NCI-H2081 (cell line): ENCODE measurements at places on chromosomes 11 and 22.

DNA sequence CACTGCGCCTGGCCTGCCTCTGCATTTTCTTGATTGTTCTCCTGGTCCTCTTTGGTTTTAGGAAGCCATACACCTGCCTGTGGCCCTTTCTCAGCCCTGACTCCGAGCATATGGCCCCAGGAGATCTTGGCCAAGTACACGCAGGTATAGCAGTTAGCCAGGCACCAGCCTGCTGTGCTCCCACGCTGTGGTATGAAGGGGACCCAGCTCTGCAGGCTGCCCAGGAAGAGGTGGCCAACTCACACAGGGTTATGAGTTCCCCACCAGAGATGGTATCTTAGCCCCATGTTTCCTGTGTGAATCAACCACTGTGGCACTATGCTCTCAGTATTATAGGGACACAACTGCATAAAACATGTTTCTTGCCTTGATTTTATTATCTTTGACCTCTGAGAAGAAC, 31.1 kb downstream of the SGSM3 start:
- DNase-seq, result no peak

DNA sequence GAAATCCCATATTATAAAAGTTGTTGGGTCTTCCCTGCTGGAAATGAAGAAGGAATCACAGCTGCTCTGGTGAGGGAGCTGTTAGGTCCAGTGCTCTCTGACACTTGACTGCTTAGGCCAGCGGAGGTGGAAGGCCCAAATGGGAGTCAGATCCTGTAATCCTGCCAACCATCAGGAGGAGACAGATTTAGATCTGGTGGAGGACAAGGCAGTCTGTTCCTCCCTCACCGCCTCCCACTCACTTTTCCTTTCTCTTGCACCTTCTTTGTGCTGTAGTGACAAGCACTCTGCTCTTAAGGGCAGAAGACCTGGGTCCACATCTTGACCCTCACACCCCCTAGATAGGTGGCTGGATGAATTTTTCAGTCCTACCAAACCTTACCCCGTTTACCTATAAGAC, 59.7 kb upstream of the CHST1 start:
- no peak for DNase-seq

DNA sequence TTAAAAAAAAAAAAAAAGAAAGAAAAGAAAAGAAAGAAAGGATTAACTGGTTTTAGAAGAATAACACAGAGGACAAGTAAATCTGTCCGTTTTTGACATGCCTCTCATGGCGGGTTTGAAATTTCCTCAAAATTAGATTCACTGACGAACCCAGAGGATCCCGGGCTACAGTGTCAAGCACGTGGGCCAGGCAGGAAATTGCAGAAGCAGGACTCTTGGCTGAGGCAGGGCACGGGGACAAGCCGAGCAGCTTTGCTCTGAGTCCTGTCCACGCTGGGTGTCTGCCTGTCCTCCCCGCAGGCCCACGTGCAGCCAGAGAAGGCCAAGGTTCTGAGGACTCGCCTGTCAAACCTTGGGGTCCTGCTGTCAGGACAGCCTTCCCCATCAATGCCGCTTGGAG, 24.7 kb downstream of the GAL start:
- no peak for DNase-seq

DNA sequence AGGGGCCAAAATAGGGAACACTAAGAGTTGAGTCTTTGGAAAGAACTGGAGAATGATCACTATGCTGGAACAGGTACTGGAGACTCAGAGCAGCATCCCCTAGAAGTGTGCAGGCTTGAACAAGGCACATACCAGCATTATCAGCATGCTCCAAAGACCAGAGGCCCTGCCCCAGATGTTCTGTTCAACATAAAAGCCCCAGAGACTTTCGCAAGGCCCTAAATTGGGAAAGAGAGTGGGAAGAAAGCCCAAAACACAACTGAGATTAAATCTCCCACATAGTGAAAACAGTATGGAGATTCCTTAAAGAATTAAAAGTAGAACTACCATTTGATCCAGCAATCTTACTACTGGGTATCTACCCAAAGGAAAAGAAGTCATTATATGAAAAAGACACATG, 9.4 kb downstream of the CNGA4 start:
- no peak for DNase-seq

GRCh38 chr11:117879516-117880480, 3.3 kb upstream of the FXYD6 start:
- DNase-seq, result no peak

GRCh38 chr11:126477535-126478305, 122.2 kb downstream of the ST3GAL4 start:
- no peak for DNase-seq
